Stimulated activated CD4-positive, alpha-beta T cell treated with anti-CD3 and anti-CD28 coated beads, Interleukin-4, amount 100 ng/mL, for 24 hours (primary cell): ENCODE measurements at places on chromosomes 16 and 17.
A peak's percentile ranks its signal among the peaks of the same experiment; 100 is the strongest.

- no peak for DNase-seq
Observed at GRCh38 chr16:57801098-57801808, 1.0 kb downstream of the KIFC3 start.

DNA sequence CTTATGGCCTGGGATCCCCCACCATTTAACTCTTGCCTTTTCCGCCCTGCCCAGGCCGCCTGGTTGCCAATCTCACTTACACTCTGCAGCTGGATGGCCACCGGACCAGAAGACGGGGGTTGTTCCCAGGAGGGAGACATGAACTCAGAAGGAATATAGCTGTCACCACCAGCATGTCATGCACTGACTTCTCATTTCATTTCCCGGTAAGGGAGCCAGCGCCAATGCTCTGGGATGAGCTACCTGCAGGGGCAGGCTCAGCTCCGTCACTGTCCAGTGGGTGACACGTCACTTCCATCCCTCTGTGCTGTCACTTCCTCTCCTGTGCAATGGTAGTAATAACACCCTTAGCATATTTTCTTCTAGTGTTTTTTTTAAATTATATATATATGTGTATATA is 26.7 kb downstream of the ITGAL start:
- DNase-seq = no peak

- DNase-seq = no peak
Observed at GRCh38 chr16:78505036-78505435, 405.6 kb downstream of the WWOX start.

DNA sequence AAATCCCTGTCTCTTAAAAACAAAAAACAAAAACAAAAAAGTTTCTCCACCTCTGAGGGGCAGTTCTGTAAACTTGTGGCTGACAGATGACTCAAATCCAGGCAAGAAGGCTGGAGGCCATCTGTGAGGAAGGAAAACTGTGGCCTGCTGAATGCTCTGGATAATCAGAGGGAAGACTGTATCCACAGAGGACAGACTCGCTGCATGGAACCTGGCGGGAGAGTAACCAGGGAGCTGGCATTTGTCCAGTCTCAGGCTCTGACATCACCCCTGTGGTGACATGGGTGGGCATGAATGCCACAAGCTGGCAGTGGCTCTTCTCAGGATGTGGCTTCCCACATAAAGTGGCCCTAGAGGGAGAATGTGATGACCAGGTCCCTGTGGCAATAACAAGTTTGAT is 2.8 kb upstream of the KSR1 start:
- no peak for DNase-seq

GRCh38 chr17:82236142-82236971 is 7.5 kb downstream of the SLC16A3 start:
- peak; percentile 75 for DNase-seq

GRCh38 chr16:57688487-57688986 is 6.1 kb upstream of the DRC7 start:
- no peak for DNase-seq

DNA sequence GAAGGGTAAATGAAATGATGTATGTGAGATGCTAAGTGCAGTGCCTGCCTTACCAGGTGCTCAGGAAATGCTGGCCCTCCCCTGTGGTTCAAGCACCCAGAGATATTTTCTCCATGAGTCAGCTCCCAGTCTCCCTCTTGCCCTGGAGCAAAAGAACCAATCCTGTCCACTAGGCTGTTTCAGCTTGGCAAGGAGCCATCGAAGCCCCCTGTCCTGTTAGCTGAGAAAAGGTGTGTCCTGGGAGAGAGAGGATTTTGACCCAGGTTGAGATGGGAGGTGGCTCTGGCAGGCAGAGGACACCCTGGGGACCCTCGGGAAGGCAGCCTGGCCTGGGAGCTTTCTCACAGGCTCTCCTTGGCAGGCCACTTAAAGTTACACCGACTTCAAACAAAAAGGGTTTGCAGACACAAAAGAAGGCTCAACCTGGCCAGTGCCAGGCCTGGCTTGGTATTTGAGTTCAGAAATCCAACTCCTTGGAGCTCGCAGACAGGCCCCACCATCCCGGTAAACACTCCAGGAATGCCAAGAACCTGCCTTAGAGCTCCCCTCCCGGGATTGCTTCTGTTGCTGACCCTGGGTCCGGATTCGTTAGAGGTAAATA is 29.6 kb downstream of the NTN1 start:
- no peak for DNase-seq

GRCh38 chr17:65559804-65560627 is 1.4 kb downstream of the AXIN2 start:
- DNase-seq = no peak

DNA sequence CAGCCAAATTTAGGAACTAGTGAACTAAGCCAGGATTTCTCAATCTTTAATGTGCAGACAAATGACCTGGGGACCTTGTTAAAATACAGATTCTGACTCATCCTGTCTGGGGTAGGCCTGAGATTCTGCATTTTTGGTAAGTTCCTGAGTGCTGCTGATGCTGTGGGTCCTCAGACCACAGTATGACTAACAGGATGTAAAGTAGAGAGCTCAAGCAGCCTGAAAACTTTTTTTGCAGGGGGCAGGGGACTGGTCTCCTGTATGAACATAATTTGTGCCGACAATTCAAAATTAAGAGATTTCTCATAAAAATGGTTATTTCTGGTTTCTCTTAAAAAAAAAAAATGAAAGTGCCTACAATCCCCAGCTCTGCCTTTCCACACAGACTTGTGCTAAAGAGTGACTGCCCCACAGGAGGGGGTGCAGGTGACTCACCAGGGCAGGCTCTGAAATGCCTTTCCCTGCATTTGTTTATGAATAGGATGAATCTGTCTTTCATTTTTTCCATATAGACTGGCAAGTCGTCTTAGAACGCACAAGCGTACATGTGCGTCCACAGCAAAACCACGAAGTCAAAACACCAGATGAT is 271.5 kb downstream of the PHKB start:
- DNase-seq = no peak

GRCh38 chr16:89026121-89026612 is 49.2 kb upstream of the CBFA2T3 start:
- DNase-seq = peak; percentile 69

DNA sequence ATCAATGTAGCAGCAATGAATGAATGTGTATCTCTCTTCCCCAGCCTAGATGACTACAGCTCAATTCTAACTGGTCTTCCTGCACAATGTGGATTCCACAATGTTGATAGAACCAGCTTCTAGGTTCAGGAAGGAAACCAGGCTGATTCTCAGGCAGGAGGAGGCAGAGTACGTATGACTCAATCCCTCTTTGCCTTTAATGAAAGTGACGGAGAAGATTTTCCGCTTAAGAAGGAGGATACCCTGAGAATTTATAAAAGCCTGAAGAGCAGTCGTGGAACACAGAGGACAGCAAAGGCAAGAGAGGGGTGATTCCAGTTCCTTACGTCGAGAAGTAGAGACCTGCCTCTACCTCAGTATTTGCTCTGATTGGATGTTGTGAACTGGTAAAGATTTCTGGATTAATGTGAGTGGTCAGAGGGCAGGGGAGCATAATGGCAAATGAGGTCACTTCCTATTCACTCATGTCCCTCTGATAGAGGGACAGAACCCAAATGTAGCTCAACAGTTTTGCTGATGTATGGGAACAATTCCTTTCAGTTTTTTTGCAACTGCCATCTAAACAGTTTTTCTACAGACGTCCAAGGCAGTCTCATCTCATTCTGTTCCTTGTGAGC is 15.0 kb upstream of the SLC16A11 start:
- no peak for DNase-seq

DNA sequence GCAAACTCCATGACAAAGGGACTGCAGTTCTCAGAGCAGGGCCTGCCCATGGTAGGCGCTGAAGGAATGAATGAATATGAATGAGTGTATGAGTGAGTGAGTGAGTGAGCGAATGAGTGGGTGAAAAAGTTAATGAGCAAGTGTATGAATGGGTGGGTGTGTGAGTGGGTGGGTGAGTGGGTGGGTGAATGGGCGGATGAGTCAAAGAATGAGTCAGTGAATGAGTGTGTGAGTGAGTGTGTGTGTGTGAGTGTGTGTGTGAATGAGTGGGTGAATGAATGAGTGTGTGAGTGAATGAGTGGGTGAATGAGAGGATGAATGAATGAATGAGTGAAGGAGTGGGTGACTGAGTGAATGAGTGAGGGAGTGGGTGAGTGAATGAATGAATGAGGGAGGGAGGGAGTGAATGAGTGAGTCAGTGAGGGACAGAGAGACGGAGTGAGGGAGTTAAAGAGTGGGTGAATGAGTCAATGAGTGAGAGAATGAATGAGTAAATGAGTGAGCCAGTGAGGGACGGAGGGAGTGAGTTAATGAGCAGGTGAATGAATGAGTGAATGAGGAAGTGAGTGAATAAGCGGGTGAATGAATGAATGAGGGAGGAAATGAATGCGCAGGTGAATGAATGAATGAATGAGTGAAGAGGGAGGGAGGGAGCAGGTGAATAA is 11.1 kb upstream of the CHMP6 start:
- no peak for DNase-seq

GRCh38 chr17:83064732-83065659 is 14.4 kb upstream of the METRNL start:
- DNase-seq = no peak

GRCh38 chr16:31480851-31481536 is 1.9 kb upstream of the SLC5A2 start:
- DNase-seq = no peak

DNA sequence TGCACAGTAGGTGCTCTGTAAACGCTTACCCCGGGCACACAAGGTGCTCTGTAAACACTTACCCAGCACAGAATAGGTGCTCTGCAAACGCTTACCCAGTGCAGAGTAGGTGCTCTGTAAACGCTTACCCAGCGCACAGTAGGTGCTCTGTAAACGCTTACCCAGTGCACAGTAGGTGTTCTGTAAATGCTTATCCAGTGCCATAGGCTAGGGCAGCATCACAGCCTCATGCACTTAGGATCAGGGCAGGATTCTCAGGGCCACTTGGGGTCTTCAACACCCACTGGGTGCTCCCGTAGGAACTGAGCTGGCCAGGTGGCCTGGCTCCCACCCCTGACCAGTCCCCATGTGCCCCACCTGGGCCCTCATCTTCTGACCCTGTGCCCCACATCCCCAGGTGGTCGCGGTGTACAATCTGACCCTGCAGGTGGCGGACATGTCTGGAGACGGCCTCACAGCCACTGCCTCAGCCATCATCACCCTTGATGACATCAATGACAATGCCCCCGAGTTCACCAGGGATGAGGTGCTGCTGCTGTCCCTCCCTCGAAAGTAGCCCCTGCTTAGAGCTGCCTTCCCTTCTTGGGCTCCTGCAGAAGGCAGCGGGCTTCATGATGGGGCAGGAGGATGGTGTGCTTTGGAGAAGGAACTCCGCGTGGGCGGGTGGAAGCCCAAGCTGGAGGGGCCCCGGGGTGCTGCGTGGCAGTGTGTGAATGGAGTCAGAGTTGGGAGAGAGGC is 13.1 kb downstream of the SLC22A31 start:
- peak; percentile 49 for DNase-seq

- no peak for DNase-seq
Observed at GRCh38 chr16:71927383-71927782, 32.1 kb downstream of the IST1 start.

DNA sequence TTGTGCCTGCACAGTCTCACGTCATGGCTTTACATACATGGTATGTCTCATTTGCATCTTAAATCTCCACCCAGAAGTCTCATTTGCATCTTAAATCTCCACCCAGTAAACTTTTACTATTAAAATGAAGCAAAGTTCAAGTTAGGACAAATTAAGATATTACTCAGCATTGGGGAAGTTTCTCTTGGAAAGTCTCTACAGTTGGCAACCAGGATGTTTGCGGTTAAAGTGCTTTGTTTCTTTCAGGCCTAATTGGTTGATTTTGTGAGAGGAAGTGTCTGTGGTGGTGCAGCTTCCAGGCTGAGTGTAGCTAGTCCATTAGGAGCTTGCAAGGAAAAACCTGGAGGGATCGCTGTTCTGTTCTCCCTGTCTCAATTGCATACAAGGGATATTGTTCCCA is 1373.3 kb upstream of the GOT2 start:
- DNase-seq = no peak

DNA sequence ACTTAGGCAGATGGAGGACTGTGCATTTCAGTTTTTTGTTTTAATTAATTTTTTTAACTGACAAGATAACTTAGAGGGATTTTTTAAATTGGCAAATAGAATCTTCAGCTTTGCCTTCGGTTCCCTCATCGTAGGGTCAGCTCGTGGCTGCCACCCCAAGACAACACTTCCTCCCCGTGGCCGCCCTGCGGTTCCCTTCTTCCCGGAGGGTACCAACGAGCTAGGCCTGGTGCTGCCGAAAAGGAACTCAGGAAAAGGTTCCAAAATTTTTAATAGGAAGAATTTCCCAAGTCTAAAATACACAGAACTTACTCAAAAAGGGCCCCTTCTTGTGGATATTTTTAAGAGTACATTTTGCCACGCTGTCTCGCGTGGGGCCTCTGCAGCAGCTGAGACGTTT is 210.4 kb upstream of the CHMP6 start:
- DNase-seq = no peak

DNA sequence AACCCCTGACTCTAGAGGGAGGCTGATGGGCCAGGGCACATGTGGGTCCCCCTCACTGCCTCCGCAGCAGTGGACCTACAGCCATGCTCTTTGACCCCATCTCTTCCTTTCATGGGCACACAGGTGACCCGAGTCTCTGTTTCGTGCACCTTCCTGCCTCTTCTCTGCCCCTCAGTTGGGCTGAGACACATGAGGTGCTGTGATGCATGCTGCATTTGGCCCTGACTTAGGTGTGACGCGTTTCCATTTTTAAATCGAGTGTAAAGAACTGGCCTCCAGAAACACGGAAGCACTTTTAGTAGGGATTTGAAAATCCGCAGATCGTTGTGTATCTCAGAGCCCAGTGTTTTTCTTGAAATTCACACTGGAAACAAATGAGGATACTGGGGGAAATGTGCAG is 24.6 kb downstream of the C16orf90 start:
- DNase-seq = no peak

DNA sequence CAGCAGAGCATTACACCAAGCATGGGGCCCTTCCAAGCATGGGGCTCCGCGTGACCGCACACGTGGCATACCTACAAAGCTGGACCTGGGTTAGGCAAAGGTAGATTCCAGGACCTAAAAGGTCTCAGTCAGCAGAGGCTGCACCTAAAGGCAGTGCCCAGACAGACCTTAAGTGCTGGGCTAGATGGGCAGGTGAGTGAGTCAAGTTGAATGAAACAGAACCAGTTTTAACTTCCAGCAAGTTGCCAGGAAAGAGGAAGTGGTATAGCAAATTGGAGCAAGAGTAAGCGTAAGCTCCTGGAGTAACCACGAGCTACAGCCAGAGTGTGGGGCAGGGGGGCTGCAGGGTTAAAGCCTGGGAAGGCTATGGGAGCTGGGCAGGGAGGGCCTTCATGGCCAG is 49.5 kb downstream of the SRCIN1 start:
- DNase-seq = no peak
